ENCODE measurements at places on chromosomes 7 and 10. TPM values are rescaled to one million over a fixed set of nuclear protein-coding genes. Genes with fewer than 3 reads are reported as not detected.

Gene GDF2
- not detected for total RNA-seq

Gene METTL27
- 2.5 TPM for total RNA-seq

Gene CCNJ
- total RNA-seq: 21.2 TPM

Gene ASB15
- total RNA-seq: 0.64 TPM

Gene ARHGEF5
- 1.2 TPM for total RNA-seq

Gene STK32C
- total RNA-seq: 9.9 TPM

Gene NYAP1
- 18.2 TPM for total RNA-seq

Gene COL13A1
- 8.3 TPM for total RNA-seq

Gene GIMAP2
- 3.1 TPM for total RNA-seq

All from cerebellum (tissue), 4 donors.